ENCODE measurements at places on chromosomes 6 and 20.
A peak's percentile ranks its signal among the peaks of the same experiment; 100 is the strongest.

GRCh38 chr20:60095456-60095855 is 137.2 kb downstream of the CDH26 start:
- no peak for DNase-seq

DNA sequence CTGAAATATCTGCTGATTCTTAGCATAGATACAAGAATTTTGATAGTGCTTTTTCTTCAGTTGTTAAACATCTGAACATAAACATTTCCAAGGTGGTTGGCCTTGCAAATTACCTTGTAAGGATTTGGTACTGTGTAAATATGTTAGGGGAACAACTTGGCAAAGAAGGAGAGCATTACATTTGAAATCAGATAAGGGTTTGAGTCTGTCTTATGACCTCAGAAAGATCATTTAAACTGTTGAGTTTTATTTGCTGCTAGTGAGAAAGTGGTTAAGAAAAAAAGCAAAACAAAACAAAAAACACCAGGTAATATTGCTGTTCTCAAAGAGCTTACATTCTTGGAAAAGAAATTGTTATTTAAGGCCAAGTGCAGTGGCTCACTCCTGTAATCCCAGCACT is 56.5 kb downstream of the CD2AP start:
- no peak for DNase-seq

DNA sequence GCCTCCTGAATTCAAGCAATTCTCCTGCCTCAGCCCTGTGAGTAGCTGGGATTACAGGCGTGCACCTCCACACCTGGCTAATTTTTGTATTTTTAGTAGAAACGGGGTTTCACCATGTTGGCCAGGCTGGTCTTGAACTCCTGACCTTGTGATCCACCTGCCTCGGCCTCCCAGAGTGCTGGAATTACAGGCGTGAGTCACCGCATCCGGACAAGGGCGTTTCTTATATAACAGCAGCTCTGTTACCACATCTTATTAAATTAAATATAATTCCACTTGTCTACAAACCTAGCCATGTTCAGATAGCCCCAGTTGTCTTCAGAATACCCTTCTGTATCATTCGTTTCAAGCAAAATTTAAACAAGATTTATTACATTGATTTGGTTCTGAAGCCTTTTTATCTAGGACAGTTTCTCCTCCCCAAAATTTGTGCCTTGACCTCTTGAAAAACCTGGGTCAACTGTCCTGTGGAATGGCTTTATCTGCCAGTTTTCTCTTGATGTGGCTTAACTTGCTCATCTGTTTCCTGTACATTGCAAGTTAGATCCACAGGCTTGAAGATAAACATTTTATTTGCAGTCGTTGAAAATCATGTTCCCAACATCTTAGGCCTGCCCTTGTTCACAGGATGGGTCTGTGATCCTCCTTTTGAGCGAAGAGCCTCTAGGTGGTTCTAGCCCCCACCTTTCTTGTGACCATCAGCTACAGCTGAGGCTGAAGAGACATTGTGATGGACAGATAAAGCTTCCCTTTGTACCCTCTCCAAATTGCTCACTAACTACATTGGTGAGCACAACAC is 132.2 kb downstream of the ARID1B start:
- DNase-seq: no peak

DNA sequence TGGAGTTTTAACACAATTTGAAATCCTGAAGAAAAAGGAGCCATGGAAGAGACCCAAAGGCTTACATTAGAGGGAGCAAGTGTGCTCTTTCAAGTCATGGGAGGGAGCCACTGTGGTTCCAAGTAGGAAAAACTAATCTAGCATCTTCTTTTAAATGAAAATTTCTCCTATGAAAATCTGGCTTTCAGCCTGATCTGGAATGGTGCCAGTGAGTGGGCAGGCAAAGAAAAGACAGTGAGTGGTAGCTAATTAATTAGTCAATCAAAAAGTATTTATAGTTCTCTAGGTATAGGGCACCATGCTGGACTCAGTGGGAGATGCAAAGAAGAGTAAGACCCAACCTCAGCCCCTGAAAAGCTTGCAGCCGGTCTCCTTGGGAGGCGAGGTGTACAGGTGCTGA is 21.9 kb downstream of the CAP2 start:
- DNase-seq: no peak

- DNase-seq: no peak
Observed at GRCh38 chr6:46378882-46379416, 112.3 kb downstream of the RCAN2 start.

- no peak for DNase-seq
Observed at GRCh38 chr6:103858003-103858402, 1001.7 kb downstream of the HACE1 start.

DNA sequence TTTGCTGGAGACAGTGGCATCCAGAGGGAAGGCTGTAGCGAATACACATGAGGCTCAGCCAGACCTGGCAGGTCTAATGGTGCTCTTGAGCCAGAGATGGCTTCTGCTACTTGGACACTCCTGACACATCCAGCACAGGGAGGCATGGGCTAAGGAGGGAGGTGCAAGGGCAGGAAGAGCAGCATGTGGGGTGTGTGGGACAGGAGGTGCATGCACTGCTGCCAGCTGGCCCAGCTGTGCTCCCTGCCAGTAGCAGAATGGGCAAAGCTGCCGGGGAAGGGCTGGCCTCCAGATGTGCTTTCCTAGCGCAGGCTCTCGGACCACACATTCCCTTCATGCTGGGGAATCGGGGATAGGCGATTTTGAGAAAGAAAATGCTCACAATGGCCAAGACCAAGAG is 309.2 kb downstream of the CDC5L start:
- DNase-seq: peak; percentile 31

DNA sequence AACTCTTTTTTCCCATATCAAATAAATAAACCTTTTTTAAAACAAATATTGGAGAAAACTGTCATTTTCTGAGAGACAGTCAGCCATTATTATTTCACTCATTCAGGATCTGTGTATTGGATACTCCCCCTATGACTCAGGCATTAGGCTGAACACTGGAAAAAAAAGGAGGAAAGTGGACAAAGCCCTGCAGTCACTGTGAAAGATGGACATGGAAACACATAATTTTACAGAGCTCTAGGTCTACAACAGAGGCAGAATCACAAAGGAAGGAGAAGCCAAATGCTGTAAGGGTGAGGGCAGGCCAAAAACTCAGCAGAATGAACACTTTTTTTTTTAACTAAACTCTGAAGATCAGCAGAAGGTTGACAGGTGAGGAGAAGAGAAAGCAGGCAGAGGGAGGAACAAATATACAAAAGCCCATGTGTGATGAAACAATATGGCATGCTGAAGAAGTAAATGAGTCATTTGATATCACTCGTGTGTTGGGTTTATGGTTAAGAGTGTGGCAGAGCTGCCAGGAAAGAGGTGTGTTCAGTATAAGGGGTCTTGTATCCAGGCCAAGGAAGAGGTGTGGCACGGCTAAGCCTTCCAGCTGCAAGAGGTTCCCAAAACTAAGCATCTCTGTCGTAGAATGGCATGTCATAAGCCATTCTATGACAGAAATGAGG is 39.1 kb downstream of the EPB41L2 start:
- no peak for DNase-seq

DNA sequence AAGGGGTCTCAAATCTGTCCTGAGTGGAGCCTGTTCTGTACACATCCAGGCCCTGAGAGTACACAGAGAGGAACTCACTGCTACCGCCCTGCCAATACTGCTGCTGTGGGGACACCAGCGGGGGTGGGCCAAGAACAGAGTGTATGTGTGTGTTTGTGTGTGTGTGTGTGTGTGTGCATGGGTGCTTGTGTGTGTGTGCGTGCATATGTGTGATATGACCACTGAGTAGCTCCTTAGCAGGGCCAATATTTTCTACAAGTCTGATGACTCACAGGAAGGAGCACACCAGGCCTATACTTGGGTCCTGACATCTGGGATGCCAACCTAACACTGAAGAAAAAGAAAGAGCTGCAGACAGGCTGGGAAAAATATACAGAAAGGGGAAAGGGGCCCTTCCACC is 1.4 kb downstream of the RAET1E start:
- no peak for DNase-seq

GRCh38 chr6:112149236-112149635 is 61.8 kb downstream of the FAM229B start:
- DNase-seq: no peak

- DNase-seq: peak; percentile 63
Observed at GRCh38 chr20:23350904-23351838, 580 bp downstream of the NXT1 start.

- no peak for DNase-seq
Observed at GRCh38 chr20:47227119-47227518, 129.4 kb downstream of the ZMYND8 start.

DNA sequence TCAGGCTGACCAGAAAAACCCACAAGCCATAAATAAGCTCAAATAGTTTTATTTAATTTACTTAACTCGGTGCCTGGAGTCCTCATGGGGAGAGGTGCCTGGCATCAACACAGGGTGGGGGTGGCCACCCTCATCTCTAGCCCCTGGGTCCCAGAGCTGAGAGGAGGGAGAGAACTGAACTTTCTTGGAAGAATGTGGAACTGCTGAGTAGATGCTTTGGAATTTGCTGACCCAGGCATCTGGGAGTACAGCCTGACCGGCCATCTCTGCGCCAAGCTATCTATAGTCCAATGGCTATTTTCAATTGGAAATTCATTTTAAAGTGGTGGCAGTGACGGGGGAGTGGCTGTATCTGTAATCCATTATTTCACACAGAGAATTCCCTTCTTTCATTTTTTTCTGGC is 104.8 kb downstream of the CDH26 start:
- DNase-seq: no peak

DNA sequence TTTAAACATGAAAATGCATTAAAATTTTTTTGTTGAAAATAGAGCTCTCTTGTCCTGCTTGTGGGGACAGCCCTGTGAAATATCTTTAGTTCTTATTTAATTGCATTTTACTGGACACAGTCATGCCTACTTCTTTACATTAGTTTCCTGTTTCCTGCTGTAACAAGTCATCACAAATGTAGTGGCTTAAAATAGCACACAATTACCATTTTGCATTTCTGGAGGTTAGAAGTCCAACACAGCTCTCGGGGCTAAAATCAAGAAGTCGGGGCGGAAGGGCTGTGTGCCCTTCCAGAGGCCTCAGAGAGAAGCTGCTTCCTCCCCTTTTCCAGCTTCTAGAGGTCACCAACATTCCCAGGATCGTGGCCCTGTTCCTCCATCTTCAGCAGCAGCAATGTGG is 29.4 kb downstream of the PNLDC1 start:
- DNase-seq: no peak

DNA sequence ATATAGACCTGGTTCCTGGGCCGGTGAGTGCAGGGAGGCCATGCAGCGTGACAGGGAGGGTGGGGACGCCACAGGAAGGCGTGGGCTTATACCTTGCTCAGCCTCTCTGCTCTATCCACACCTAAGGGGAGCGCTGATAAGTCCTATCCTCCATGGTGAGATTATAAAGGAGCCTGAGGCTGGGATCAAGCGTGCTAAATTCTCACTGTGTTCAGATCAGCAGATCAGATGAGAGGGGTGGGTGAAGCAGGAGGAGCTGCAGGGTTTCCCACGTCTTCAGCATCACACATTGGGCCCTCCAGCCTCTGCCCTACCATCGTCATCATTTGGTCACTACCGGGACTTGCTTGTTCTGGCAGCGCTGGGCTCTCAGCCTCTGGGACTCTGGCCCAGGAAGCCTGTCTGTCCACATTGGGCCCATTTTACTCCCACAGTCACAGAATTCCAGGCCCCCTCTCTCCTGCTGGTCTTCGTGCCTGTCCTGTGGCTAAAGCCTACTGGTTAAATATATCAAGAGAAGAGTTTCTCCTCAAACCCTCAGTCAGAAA is 29.1 kb upstream of the PDE10A start:
- no peak for DNase-seq

DNA sequence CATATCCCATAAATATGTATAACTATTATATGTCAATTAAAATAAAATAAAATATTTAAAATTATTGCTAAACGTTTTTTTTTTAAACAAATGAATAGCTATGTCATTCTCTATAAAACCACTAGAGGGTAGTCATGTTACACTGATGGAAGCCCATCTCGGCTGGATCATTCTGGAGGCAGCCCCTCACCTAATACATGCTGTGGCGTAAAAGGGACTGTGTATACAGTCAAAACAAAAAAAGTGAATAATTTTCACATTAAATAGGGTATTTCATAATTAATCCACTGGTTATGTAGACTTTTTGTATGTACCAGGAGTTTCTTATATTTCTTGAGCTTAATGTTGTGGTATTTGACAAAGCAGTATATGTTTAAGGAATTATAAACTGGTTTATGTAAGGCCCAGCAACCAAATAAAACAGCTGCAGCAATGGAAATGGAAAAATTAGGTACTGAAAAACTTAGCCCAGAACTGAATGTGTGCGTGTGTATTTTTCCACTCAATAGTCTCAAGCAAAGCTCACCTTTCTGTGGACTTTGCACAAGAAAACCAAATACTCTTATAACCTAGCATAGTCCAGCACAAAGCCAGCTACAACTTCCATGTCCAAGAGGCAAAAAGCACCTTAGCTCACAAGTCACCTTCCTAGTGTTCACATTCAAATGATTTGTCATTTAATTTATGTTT is 81.7 kb downstream of the COL9A1 start:
- DNase-seq: no peak

GRCh38 chr6:63459814-63460213 is 112.5 kb upstream of the LOC128125822 start:
- DNase-seq: no peak

DNA sequence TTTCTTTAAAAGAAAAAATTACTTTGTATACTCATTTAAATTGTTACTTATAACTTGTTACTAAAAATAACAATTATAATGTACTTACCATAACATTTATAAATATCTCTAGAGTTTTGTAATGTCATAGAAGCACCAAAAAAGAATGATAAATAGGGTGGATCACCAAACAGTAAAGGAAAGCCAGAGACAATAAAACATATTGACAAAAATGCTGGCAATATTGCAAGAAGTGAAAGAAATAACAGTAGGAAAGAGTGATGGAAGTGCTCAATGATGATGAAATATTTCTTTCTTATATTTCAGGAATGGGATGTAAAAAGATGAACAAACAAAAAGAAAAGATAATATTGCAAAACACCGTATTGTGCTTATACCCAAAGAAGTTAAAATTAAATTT is 301.7 kb downstream of the CENPW start:
- DNase-seq: no peak

- DNase-seq: no peak
Observed at GRCh38 chr6:143238306-143238705, 177.6 kb downstream of the AIG1 start.

DNA sequence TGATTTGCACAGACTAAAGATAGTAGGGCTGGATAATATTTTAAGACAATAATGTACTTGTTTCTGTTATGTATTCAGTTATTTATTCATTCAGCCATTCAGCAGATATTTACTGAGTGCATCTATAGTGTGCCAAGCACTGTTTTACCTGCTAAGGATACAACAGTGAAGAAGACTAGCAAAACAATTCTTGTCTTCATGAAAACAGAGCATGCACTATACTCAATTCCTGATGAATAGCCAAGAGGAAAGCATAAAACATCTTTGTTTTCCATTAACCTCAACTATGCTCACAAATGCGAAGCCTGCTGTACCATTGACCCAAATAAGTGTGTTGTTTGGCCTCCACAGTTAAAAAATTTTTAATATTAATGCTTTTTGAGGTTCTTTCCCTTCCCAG is 436.7 kb downstream of the BCKDHB start:
- no peak for DNase-seq

- peak; percentile 86 for DNase-seq
Observed at GRCh38 chr20:56626367-56627121, 2.6 kb upstream of the TFAP2C start.
